Smooth muscle cell of the pulmonary artery (primary cell): ENCODE measurements at places on chromosomes 4 and X. TPM values are rescaled to one million over a fixed set of nuclear protein-coding genes. Genes with fewer than 3 reads are reported as not detected.

Gene AASDH
- 13.3 and 17.6 TPM in 2 replicates for total RNA-seq

Gene DMD
- 25.6 and 33.7 TPM in 2 replicates for total RNA-seq

Gene CTAG2
- not detected in 2 replicates for total RNA-seq

Gene ERVMER34-1
- total RNA-seq: not detected in 2 replicates

Gene PTCHD1
- under 0.01 TPM in 1 of 2 replicates, not detected in the other for total RNA-seq

Gene BST1
- total RNA-seq: 21.0 and 55.3 TPM in 2 replicates

Gene CT47B1
- total RNA-seq: not detected in 2 replicates

Gene GBA3
- total RNA-seq: 0.07 TPM in 1 of 2 replicates, not detected in the other

Gene CT55
- total RNA-seq: not detected in 2 replicates

Gene CLGN
- 0.07 and 4.3 TPM in 2 replicates for total RNA-seq

Gene IGSF1
- total RNA-seq: 0.07 and 0.72 TPM in 2 replicates

Gene SLC4A4
- total RNA-seq: 3.0 and 7.5 TPM in 2 replicates

Gene MED14
- total RNA-seq: 21.8 and 27.4 TPM in 2 replicates

Gene SRD5A3
- total RNA-seq: 8.3 and 11.1 TPM in 2 replicates

Gene TMPRSS11A
- not detected in 2 replicates for total RNA-seq

Gene HAUS3
- total RNA-seq: 7.2 and 7.8 TPM in 2 replicates

Gene SLC16A2
- 12.1 and 24.3 TPM in 2 replicates for total RNA-seq

Gene SMARCA5
- total RNA-seq: 40.2 and 43.3 TPM in 2 replicates

Gene FAM9B
- total RNA-seq: not detected in 2 replicates

Gene ZCCHC18
- 0.52 and 1.7 TPM in 2 replicates for total RNA-seq

Gene MSL3
- 13.2 and 13.9 TPM in 2 replicates for total RNA-seq

Gene CYLC1
- total RNA-seq: not detected in 2 replicates

Gene GAGE12H
- not detected in 2 replicates for total RNA-seq

Gene PROM1
- 0.10 and 0.13 TPM in 2 replicates for total RNA-seq

Gene CXCL8
- total RNA-seq: 23.3 and 132 TPM in 2 replicates

Gene CLDN34
- total RNA-seq: not detected in 2 replicates

Gene PNMA5
- total RNA-seq: not detected in 2 replicates

Gene TRPC5OS
- not detected in 2 replicates for total RNA-seq

Gene UGT2B10
- not detected in 2 replicates for total RNA-seq

Gene TMEM47
- total RNA-seq: 88.7 and 135 TPM in 2 replicates

Gene RBM46
- total RNA-seq: under 0.01 TPM in 1 of 2 replicates, not detected in the other

Gene SLC6A14
- not detected in 2 replicates for total RNA-seq

Gene HSFX1
- 1.1 and 1.7 TPM in 2 replicates for total RNA-seq

Gene F11
- total RNA-seq: not detected in 2 replicates

Gene NPNT
- total RNA-seq: 0.46 TPM in 1 of 2 replicates, not detected in the other

Gene TACR3
- total RNA-seq: not detected in 2 replicates

Gene ZAR1
- not detected in 2 replicates for total RNA-seq

Gene CLTRN
- 0.13 and 0.36 TPM in 2 replicates for total RNA-seq

Gene CAPN6
- total RNA-seq: 0.07 TPM in 1 of 2 replicates, not detected in the other

Gene MAGED4
- 53.2 and 60.0 TPM in 2 replicates for total RNA-seq

Gene MTMR8
- total RNA-seq: 0.07 and 0.46 TPM in 2 replicates

Gene EDA
- 0.30 and 1.8 TPM in 2 replicates for total RNA-seq

Gene KCNIP4
- total RNA-seq: not detected in 2 replicates

Gene UCP1
- not detected in 2 replicates for total RNA-seq

Gene ATP5ME
- 117 and 120 TPM in 2 replicates for total RNA-seq

Gene MAGEB10
- not detected in 2 replicates for total RNA-seq

Gene IGFBP7
- 2,245 and 2,337 TPM in 2 replicates for total RNA-seq
